Naive B cell (primary cell): ENCODE measurements at places on chromosomes 2 and 18.
A peak's percentile ranks its signal among the peaks of the same experiment; 100 is the strongest.

DNA sequence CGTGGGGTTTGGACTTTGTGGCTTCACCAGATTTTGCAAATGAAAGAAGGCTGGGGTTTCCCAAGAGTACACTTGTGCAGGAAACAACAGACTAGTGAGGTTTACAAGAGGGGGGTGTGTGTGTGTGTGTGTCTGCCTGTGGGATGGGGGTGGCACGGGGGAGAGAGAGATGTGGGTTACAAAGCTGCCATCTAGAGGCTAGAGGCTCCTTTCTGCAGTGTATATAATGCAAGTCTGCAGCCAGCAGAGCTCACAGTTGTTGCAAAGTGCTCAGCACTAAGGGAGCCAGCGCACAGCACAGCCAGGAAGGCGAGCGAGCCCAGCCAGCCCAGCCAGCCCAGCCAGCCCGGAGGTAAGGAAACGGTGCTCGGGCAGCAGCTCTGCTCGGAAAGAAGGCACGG is at the start of gene ACKR3:
Gene ACKR3 (plus strand): TSS at position 253 of the 401 bp plus-strand sequence. CDS start 10,641 bp downstream, outside the sequence.
- DNase-seq: peak; percentile 77

DNA sequence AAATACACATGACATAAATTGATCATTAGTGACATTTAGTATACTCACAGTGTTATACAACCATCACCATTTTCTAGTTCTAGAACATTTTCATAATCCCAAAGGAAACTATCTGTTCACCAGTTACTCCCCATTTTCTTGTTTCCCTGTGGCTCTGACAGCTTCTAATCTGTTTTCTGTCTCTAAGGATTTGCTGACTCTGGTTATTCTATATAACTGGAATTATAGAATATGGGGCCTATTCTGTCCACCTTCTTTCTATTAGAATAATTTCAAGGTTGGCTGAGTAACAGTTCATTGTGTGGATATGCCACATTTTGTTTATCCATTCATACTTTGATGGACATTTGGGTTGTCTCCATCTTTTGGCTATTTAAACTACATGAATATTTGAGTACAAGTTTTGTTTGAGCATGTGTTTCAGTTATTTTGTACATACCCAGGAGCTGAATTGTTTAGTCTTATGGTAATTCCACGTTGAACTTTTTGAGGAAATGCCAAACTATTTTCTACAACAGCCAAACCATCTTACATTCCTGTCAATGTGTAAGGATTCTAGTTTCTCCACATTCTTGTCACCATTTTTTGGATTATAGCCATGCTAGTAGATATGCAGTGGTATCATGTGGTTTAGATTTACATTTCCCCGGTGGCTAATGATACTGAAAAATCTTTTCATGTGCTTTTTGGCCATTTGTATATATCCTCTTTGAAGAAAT is 20.5 kb downstream of the KIAA1328 start:
- DNase-seq: no peak

- DNase-seq: no peak
These were observed 13.9 kb downstream of the PSMD14 start for GRCh38 chr2:161321944-161322648.

DNA sequence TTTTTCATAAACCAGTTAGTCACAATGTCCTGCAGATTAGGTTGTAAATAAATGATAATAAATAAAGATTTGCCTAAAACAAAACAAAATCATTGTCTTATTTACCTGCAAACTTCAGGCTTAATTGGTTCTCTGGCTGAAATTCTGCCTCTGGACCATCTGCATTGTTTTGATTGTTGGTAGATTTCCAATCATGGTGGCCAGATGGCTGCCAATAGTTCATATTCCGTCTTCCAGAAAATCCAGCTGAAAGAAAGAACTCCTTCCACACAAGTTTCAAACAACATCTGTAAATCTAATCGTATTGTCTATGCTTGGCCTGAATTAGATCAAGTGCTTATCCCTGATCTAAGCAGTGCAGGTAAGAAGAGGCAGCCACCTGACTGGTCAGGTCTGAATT is 771.1 kb upstream of the ZEB2 start:
- DNase-seq: no peak

DNA sequence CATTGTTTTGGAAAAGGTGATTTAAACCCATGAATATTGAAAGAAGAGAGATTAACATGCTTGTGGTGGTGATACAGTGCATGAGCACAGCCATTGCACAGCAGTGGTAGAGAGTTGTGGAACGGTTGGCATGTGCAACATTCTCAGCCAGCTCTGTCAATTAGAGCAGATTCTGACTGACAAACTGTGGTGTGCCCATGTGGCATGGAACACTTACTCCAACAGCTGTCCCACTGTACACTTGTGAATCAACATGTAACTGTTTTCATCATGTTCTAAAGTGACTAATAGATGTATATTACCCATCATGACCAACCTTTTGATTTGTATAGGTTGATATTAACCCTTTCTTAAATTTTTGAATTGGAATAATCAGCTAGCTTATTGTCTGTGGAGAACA is 55.6 kb downstream of the PKP4 start:
- no peak for DNase-seq

- no peak for DNase-seq
These were observed 29.9 kb downstream of the CREG2 start for GRCh38 chr2:101357376-101357775.

- DNase-seq: no peak
These were observed 96.7 kb upstream of the COPS8 start for GRCh38 chr2:236988690-236989624.

DNA sequence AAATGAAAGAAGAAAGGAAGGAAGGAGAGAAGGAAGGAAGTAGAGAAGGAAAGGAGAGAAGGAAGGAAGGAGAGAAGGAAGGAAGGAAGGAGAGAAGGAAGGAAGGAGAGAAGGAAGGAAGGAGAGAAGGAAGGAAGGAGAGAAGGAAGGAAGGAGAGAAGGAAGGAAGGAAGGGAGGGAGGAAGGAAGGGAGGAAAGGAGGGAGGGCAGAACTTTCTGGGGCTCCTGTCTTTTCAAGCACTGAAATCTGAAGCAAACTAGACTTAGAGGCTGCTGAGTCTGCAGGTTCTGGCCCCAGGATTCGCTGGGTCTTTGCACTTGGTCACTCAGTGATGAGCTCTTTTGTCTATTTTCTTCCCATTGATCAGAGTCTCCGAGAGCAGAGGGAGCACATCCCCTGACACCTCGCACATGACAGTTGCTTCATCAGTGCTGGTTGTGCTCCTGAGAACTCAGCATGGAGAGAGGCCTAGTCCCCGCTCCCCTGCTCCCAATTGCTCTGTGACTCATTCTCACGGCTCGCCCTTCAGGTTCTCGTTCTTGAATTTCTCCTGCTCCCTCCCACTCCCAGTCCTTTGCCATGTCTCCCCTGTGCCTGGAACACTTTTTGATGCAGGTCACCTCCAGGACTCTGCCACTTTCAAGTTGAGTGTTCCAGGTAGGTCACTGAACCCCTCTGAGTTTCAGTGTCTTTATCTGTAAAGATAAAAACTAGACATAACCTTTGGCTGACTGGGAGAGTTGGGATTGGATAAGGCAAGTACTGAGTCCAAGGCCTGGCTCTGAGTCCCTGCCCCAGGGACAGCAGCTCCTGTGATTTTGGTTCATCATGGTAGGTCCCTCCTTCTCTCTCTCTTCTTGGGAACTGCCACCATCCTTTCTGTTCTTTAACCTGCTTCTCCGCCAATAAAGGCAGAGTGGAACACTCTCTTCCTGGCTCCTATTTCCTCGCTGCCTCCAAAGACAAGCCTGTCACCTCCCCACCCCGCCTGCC is 55.2 kb downstream of the TNP1 start:
- no peak for DNase-seq

GRCh38 chr2:164932377-164932776 is 22.9 kb downstream of the SLC38A11 start:
- no peak for DNase-seq

DNA sequence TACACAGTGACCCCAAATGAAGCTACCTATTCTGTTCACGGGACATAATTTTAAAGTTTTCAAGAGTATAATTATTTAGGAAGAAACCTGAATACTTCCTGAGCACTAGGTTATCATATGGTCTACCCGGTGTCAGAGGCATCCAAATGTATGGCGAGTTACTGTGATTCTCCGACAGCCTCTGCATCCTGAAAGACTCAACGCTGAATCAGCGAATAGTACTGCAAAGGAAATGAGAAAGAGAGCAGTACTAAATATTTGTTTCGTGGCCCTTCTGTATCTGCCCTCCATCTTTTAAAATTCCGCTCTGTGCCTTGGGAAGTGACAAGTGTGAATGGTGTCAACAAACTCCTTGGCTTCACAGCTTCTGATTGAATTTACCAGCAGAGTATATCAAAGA is 358.0 kb upstream of the ZEB2 start:
- DNase-seq: no peak

DNA sequence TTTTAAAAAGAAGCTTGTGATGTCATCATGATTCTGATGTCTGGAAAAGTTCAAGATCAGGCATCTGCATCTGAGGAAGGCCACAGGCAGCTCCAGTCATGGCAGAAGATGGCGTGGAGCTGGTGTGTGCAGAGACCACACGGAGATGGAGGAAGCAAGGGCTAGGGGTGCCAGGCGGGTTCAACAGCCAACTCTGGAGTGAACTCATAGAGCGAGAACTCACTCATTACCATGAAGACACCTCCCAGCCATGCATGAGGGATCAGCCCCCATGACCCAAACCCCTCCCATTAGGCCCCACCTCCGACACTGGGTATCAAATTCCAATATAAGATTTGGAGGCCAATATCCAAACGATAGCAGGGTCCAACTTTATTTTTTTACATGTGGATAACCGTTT is 61.6 kb downstream of the KCNG2 start:
- no peak for DNase-seq
